ENCODE measurements at places on chromosomes 2 and 18. TPM values are rescaled to one million over a fixed set of nuclear protein-coding genes. Genes with fewer than 3 reads are reported as not detected.

GRCh38 chr2:70002241-70002899, 40.9 kb upstream of the ASPRV1 start:
- H3K36me3 ChIP-seq = no peaks in the 10 kb centered on the region
- DNase-seq = no peak
- H3K4me3 ChIP-seq = no peak overlapping the region
- H3K4me1 ChIP-seq = peaks cover 2% of the 10 kb centered on the region
- no peaks in the 10 kb centered on the region for H3K27me3 ChIP-seq

- no peak for DNase-seq
- no peaks in the 10 kb centered on the region for H3K36me3 ChIP-seq
- H3K4me3 ChIP-seq = no peak overlapping the region
- no peak overlapping the region for H3K27ac ChIP-seq
Observed at GRCh38 chr2:147325990-147326389, 518.8 kb upstream of the ACVR2A start.

GRCh38 chr2:19536136-19536535, 177.7 kb upstream of the OSR1 start:
- H3K27me3 ChIP-seq = peaks cover 6% of the 10 kb centered on the region
- no peak overlapping the region for H3K27ac ChIP-seq
- no peaks in the 10 kb centered on the region for H3K4me1 ChIP-seq

GRCh38 chr18:8614875-8615274, 5.6 kb downstream of the RAB12 start:
- H3K36me3 ChIP-seq = no peaks in the 10 kb centered on the region
- H3K4me1 ChIP-seq = peaks cover 21% of the 10 kb centered on the region
- H3K27me3 ChIP-seq = no peaks in the 10 kb centered on the region
- no peak overlapping the region for H3K27ac ChIP-seq
- no peak overlapping the region for H3K4me3 ChIP-seq
- DNase-seq = no peak

The GDF7 gene
- total RNA-seq = 0.16 TPM

DNA sequence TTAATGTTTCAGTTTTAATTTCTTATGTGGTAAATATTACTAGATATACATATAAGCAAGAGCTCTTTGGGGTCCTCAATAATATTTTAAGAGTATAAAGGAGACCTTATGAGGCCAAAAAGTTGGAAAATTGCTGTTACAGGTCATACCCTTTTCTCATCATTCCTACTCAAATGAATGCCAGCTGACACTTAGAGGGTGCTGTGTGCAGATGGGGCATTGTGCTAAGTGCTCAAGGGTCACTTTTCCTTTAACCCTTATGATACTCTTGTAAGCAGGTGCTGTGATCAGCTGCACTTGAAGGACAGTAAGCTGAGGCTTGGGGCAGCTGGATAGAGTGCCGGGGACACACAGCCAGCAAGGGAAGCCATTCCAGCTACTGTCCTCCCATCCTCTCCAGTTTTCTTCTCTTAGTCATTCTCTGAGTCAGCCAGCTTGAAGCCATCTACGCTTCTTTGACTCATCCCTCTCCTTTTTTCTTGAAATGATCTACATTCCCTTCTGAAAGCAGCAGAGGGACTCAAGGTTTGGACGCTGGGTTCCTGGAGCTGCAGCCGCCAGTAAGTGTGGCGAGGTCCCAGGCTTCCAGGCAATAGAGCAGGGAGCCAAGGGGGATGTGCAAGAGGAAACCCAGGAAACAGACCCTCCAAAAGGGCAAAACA, 42.0 kb upstream of the CREB1 start:
- no peaks in the 10 kb centered on the region for H3K27me3 ChIP-seq
- H3K36me3 ChIP-seq = no peaks in the 10 kb centered on the region
- no peaks in the 10 kb centered on the region for H3K4me1 ChIP-seq

- no peak overlapping the region for H3K27ac ChIP-seq
- H3K4me3 ChIP-seq = no peak overlapping the region
- no peaks in the 10 kb centered on the region for H3K36me3 ChIP-seq
- no peaks in the 10 kb centered on the region for H3K27me3 ChIP-seq
- no peaks in the 10 kb centered on the region for H3K4me1 ChIP-seq
Observed at GRCh38 chr2:235030126-235030525, 78.3 kb downstream of the SH3BP4 start.

- H3K36me3 ChIP-seq = no peaks in the 10 kb centered on the region
- H3K27me3 ChIP-seq = no peaks in the 10 kb centered on the region
- peak overlapping the region; percentile 84 for H3K27ac ChIP-seq
Observed at GRCh38 chr2:105800036-105800713, 55.5 kb downstream of the NCK2 start.

- H3K4me3 ChIP-seq = peak within 1 kb of the TSS; percentile 96
- H3K36me3 ChIP-seq = no peaks in the 10 kb centered on the region
- DNase-seq = peak; percentile 76
- H3K27ac ChIP-seq = peak within 1 kb of the TSS; percentile 54
- H3K27me3 ChIP-seq = no peaks in the 10 kb centered on the region
- H3K4me1 ChIP-seq = peaks cover 15% of the 10 kb centered on the region
Observed at GRCh38 chr2:180980106-180980942, at the start of gene UBE2E3. Gene UBE2E3, plus strand, starts transcription at chr2:180980605. Its CDS starts 1,438 bp downstream, at chr2:180982043.

DNA sequence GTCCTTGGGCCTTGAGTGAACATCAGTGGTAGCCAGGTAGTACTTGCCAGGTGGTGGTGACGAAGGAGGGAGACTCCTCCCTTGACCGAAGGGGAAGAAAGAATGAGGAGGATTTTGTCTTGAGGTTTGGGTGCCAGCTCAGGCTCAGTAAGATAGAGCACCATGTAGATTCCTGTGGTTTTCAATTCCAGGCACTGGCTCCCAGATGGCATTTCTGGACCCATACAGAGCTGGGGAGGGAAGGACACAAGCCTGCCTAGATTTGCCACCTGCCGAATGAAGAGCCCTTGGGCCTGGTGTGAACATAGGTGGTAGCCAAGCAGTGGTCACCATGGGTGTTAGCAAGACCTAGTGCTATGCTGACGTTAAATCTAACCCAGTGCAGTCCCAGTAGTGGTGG, 108.8 kb upstream of the UBE2E3 start:
- H3K27me3 ChIP-seq = no peaks in the 10 kb centered on the region
- no peak overlapping the region for H3K4me3 ChIP-seq
- no peak overlapping the region for H3K27ac ChIP-seq

The LINC00305 gene
- total RNA-seq = not detected

- DNase-seq = no peak
- no peak overlapping the region for H3K4me3 ChIP-seq
- no peaks in the 10 kb centered on the region for H3K36me3 ChIP-seq
- no peak overlapping the region for H3K27ac ChIP-seq
- no peaks in the 10 kb centered on the region for H3K27me3 ChIP-seq
- H3K4me1 ChIP-seq = no peaks in the 10 kb centered on the region
Observed at GRCh38 chr2:138275292-138275690, 226.3 kb upstream of the SPOPL start.

The MC5R gene
- total RNA-seq = not detected

- DNase-seq = no peak
- no peaks in the 10 kb centered on the region for H3K27me3 ChIP-seq
- no peaks in the 10 kb centered on the region for H3K4me1 ChIP-seq
- no peaks in the 10 kb centered on the region for H3K36me3 ChIP-seq
- no peak overlapping the region for H3K4me3 ChIP-seq
Observed at GRCh38 chr2:109457794-109458193, 156.0 kb downstream of the SEPTIN10 start.

- no peaks in the 10 kb centered on the region for H3K27me3 ChIP-seq
- no peak overlapping the region for H3K4me3 ChIP-seq
- H3K4me1 ChIP-seq = no peaks in the 10 kb centered on the region
- peaks cover 3% of the 10 kb centered on the region for H3K36me3 ChIP-seq
- H3K27ac ChIP-seq = no peak overlapping the region
Observed at GRCh38 chr18:76437011-76437410, 58.0 kb downstream of the ZNF516 start.

- H3K36me3 ChIP-seq = peaks cover 65% of the 10 kb centered on the region
- H3K27ac ChIP-seq = no peak overlapping the region
- H3K4me3 ChIP-seq = no peak overlapping the region
- no peaks in the 10 kb centered on the region for H3K27me3 ChIP-seq
- no peak for DNase-seq
Observed at GRCh38 chr18:63348508-63349136, 18.4 kb downstream of the KDSR start.

DNA sequence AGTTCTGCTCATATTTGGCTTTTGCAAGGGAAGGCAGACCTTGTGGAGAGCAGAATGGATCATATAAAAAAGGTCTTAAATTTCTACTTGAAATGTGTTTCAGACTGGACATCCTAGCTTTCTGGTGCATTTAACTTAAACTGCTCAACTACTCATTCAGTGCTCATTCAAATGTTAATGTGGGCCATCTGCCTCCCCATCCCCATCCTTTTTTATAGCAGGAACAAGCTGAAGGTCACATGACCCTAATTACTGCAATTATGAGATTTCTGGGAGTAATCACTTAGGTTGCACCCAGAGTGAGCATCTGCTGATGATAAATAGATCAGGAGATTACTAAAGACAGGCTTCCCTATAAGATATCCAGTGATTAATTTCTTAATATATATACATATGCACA, 96.1 kb downstream of the MAP2 start:
- no peak overlapping the region for H3K4me3 ChIP-seq
- H3K27me3 ChIP-seq = no peaks in the 10 kb centered on the region
